Common myeloid progenitor, CD34-positive (primary cell): ENCODE measurements at places on chromosomes 1 and 21.
A peak's percentile ranks its signal among the peaks of the same experiment; 100 is the strongest.

DNA sequence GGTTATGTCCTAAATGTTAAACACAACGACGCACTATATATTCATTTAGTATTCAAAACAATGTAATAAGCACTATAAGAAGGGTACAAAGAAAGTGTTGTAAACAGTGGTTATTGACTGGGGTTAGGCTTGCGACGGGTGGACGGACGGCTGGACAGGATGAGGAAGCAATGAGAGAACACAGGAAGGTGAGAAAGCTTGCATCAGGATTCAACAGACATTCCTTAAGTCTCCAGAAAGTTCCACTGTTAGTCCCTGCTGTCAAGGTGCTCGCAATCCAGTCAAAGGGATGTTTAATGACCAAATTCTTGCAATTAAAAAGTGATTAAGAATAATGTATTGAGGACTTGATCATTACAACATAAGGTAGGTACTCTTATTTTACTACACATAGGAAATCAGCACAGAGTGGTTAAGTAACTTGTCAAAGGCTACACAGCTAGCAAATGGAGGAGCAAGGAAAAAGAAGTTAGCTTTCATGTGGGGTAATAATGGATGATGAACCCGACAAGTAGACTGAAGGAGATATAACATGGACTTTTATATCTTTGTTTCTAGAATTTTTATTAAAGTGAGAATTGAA is 994 bp upstream of the ACBD6 start:
- peaks cover 9% of the 10 kb centered on the region for H3K4me1 ChIP-seq
- no peaks in the 10 kb centered on the region for H3K27me3 ChIP-seq
- H3K36me3 ChIP-seq = peaks cover 2% of the 10 kb centered on the region
- H3K27ac ChIP-seq = peak overlapping the region; percentile 97
- DNase-seq = no peak

DNA sequence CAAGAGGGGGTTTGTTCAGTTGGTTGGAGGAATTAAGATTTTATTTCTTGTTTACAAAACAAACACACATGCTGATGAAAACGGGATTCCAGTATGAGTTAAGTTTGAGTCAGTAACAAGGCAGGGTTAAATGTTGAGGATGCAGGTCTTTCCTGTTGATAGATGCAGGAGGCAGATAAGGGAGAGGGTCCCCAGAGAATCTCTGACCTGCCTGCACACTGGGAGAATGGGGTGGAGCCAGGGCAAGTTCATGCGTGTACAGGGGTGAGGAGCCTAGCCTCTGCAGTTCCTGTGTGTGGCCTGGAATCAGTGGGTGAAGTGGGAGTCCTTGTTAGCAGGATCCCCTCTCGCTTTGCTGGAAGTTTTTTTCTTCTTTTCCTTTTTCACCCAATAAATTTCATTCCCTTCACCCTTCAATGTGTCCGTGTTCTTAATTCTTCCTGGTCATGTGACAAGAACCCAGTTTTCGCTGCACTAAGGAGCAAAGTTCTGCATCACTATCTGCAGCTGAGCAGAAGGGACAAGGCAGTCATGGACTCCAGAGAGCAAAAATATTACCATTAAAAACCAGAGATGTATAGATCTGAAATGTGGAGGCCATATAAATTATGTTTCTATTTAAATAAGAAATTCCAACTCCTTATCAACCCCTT is 69.9 kb upstream of the MARK1 start:
- H3K27me3 ChIP-seq = no peaks in the 10 kb centered on the region
- H3K4me1 ChIP-seq = no peaks in the 10 kb centered on the region
- no peaks in the 10 kb centered on the region for H3K36me3 ChIP-seq
- H3K4me3 ChIP-seq = no peak overlapping the region

- H3K27ac ChIP-seq = no peak overlapping the region
- no peak overlapping the region for H3K4me3 ChIP-seq
- no peaks in the 10 kb centered on the region for H3K4me1 ChIP-seq
- no peaks in the 10 kb centered on the region for H3K36me3 ChIP-seq
- no peaks in the 10 kb centered on the region for H3K27me3 ChIP-seq
Measured at GRCh38 chr21:37982496-37983318, 66.5 kb upstream of the KCNJ6 start.

DNA sequence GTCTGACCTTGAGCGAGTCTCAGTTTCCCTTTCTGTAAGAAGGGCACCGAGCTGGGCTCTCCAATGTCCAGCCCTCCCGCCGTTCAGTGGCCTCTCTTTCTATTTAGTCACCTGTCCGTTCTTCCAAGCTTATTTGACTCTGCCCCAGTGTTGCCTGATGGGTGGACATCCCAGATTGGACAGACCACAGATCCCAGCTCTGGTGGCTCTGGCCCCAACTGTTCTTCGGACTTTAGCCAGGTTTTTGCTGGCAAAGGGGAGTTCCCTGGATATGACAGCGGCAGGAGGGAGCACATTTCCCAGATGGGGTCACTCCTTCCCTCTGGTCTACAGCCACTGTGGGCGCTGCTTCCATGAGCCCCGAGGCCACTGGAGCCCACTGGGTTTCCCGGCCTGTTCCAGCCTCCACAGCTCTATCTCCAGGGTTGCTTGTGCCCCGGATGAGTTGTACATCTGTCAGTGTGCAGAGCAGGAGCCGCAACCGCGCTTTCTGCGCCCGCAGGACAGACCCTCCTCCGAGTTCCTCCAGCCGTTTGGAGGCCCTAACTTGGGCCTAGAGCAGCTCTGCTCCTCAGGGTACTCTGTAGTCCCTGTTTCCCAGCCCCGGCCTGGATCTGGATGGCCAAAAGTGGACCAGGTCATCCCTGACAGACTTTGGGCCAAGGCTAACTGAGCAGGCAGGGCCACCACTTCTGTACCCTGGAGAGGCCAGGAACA is 3.8 kb downstream of the DMBX1 start:
- peaks cover 82% of the 10 kb centered on the region for H3K27me3 ChIP-seq
- H3K36me3 ChIP-seq = no peaks in the 10 kb centered on the region
- no peak for DNase-seq
- H3K4me1 ChIP-seq = no peaks in the 10 kb centered on the region
- no peak overlapping the region for H3K4me3 ChIP-seq

- H3K36me3 ChIP-seq = peaks cover 36% of the 10 kb centered on the region
- peak within 1 kb of the TSS; percentile 93 for H3K4me3 ChIP-seq
- peaks cover 45% of the 10 kb centered on the region for H3K4me1 ChIP-seq
- H3K27ac ChIP-seq = peak within 1 kb of the TSS; percentile 88
Measured at GRCh38 chr1:156727926-156728598, at the start of gene METTL25B. TSS of gene METTL25B (plus strand) at chr1:156728469. CDS start at chr1:156729105, 636 bp downstream.

GRCh38 chr1:2611621-2612437 is 21.0 kb downstream of the MMEL1 start:
- no peak overlapping the region for H3K27ac ChIP-seq
- no peak for DNase-seq
- H3K4me3 ChIP-seq = no peak overlapping the region
- H3K36me3 ChIP-seq = no peaks in the 10 kb centered on the region
- peaks cover 2% of the 10 kb centered on the region for H3K27me3 ChIP-seq

DNA sequence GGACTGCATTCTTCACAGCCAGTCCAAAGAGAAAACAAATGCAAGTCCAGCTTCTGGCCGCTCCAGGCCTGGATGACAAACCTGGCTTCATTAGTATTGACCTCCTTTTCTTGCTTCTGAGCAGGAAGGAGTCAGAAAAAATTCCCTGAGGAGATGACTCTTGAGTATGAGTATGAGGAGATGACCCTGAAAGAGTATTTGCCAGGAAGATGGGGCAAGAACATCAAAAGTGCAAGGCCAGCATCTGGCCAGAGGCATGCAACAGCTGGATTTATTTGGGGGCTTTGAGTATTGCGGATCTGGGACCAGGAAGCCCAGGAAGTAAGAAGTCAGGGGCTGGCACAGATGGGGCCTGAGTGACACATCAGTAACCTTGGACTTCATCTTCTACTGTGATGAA is 113.9 kb downstream of the GLIS1 start:
- H3K4me3 ChIP-seq = no peak overlapping the region
- no peak for DNase-seq
- H3K36me3 ChIP-seq = no peaks in the 10 kb centered on the region
- H3K27me3 ChIP-seq = no peaks in the 10 kb centered on the region

GRCh38 chr1:43597721-43598120 is 52.2 kb upstream of the KDM4A start:
- no peak for DNase-seq
- no peaks in the 10 kb centered on the region for H3K36me3 ChIP-seq
- no peaks in the 10 kb centered on the region for H3K4me1 ChIP-seq

DNA sequence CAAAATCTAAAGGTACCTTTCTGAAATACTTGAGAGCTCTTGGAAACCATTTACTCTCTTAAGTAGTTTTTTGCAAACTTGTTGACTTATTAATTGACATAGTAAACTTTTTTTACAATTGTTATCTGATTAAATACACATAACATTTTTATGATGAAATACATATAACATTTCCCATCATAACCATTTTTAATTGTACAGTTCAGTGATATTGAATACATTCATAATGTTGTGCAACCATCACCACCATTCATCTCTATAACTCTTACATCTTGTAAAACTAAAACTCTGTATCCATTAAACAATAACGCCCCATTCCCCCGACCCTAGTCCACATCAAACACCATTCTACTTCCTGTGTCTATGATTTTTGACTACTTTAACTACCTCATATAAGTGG is 95.7 kb upstream of the ZNF648 start:
- no peaks in the 10 kb centered on the region for H3K36me3 ChIP-seq
- no peaks in the 10 kb centered on the region for H3K27me3 ChIP-seq
- DNase-seq = no peak
- no peaks in the 10 kb centered on the region for H3K4me1 ChIP-seq
- no peak overlapping the region for H3K4me3 ChIP-seq

DNA sequence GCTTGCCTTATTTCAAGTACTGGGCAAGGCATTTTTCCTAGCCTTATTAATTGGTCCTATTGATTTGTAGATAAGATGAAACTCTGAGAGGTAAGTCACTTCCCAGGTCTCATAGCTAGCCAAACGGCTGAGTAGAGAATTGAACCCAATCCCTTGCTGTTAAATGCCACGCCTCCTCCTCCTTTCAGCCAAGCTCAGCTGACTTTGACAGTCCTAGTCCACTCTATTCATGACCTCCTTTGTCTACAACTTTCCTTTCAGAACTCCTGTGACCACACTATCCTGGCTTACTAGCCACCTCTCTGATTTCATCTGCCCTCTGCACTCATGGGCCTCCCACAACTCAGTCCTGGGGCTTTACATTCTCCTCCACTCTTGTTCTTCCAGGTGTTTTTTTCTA is 3.9 kb upstream of the NGF start:
- peaks cover 14% of the 10 kb centered on the region for H3K4me1 ChIP-seq
- H3K4me3 ChIP-seq = no peak overlapping the region
- no peak overlapping the region for H3K27ac ChIP-seq
- H3K36me3 ChIP-seq = no peaks in the 10 kb centered on the region
- DNase-seq = no peak

DNA sequence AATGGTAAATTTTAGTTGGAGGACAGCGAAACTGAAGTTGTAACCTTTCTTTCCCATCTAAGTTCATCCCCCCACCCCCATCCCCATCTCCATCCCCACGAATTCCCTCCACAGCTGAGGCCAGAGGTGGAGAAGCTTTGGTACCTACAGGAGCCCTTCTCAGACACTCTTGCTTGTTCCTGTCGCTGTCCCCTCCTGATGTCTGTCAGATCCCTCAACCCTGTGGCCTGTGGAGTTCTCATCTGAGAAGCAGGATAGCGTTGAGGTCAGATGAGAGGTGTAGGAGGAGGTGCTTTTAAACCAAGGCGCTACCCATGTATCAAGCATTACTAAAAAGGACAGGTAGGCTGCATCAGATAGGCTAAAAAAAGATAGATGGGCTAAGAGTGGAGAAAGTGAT is 769 bp downstream of the NTPCR start:
- peaks cover 5% of the 10 kb centered on the region for H3K27me3 ChIP-seq
- peaks cover 7% of the 10 kb centered on the region for H3K4me1 ChIP-seq
- peaks cover 7% of the 10 kb centered on the region for H3K36me3 ChIP-seq
- peak overlapping the region; percentile 90 for H3K4me3 ChIP-seq
- no peak for DNase-seq

- no peak for DNase-seq
- H3K27ac ChIP-seq = no peak overlapping the region
- no peaks in the 10 kb centered on the region for H3K36me3 ChIP-seq
- no peak overlapping the region for H3K4me3 ChIP-seq
Measured at GRCh38 chr1:209895709-209896108, 42.3 kb upstream of the SYT14 start.

DNA sequence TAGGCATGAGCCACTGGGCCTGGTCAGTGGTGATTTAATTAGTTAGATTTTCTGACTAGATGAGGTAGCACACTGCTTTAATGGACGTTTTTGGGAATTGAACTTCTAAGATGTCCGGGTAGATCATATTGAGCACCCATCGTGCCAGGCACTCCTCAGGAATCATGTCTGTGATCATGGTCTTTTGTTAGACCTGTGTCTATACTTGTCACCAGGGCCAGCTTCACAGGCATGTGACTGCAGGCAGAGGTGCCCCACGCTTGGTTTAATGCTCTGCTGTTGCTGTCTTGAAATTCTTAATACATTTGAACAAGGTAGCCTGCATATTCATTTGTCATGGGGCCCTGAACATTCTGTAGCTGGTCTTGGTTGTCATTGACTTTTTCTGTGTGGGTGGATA is 19.6 kb downstream of the UBE4B start:
- H3K27me3 ChIP-seq = no peaks in the 10 kb centered on the region
- no peak overlapping the region for H3K4me3 ChIP-seq
- no peak for DNase-seq

DNA sequence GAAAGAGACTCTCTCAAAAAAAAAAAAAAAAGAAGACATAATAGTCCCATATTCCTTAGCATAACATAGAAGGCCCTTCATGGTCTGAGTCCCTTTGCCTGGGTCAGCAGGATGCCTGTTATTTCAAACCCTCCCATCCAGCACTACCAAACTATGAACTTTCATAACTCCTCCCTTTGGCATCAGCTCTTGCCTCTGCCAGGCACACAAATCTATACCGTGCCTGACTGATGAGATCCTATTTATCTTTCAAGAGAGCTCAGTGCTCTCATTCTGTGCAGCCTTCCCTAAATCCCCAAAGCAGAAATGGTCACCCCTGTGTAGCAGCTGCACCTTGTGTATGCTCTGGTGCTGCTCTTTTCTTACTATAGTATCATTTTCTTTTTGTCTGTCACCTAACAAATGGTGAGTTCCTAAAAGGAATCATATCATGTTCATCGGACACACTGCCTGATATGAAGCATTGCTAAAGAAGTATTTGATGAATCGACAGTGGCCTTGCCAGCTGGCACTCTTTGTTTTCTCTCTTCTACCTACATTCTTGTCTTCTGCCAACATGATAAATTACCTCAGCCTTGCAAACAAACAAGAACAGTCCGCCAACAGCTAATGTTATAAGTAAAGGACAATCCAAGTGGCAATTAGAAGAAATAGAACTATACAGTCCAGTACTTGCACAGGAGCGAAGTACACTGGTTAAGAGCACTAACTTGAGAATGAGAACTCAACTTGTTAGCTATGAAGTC is 29.9 kb downstream of the FMO4 start:
- DNase-seq = no peak
- no peaks in the 10 kb centered on the region for H3K36me3 ChIP-seq
- no peak overlapping the region for H3K27ac ChIP-seq
- no peaks in the 10 kb centered on the region for H3K27me3 ChIP-seq

GRCh38 chr1:236288620-236288976 is 6.8 kb upstream of the ERO1B start:
- H3K27me3 ChIP-seq = no peaks in the 10 kb centered on the region
- no peaks in the 10 kb centered on the region for H3K36me3 ChIP-seq
- DNase-seq = no peak
- peaks cover 21% of the 10 kb centered on the region for H3K4me1 ChIP-seq

- H3K4me3 ChIP-seq = no peak overlapping the region
- DNase-seq = no peak
- H3K27me3 ChIP-seq = no peaks in the 10 kb centered on the region
- no peak overlapping the region for H3K27ac ChIP-seq
Measured at GRCh38 chr1:223048026-223048425, 95.0 kb downstream of the TLR5 start.
